ENCODE measurements at places on chromosomes 4 and X.
A peak's percentile ranks its signal among the peaks of the same experiment; 100 is the strongest.

- DNase-seq: no peak
Measured at GRCh38 chrX:40040686-40041461, 56.9 kb downstream of the BCOR start.

DNA sequence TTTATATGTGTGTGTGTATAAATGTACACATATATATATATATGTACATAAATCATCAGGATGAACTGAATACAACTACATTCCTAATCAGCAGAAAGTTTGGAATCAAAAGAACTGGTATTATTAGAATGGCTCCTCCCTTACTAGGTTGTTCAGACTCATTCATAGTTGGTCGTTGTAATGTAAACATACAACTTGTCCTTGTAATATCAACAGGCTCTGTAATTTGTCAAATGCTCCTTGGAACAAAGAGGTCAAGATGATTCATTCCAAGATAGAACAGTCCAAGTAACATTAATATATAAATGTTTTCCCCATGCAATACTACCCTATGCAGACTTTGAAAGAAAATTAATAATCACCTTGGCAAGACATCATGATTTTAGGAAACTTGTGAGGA, 351.4 kb upstream of the SMIM31 start:
- DNase-seq: no peak

DNA sequence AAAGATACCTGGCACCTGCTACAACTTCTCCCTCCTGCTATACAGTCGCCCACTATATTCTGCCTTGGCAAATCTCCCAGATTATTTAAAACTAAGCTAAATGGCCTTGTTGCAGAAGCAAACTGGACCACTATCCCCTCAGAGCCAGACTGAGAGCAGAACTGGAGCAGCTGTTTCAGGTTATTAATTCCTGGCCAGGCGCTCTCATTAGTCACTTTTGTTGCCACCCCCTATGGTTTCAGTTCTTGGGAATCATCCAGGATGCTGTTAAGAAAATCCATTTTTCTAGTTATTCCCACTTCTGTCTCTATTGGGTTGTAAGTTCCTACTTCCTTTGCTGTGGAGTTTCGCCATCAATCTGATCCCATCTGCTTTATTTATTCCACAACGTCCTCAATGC, 30.1 kb downstream of the ADGRA3 start:
- DNase-seq: peak; percentile 76

DNA sequence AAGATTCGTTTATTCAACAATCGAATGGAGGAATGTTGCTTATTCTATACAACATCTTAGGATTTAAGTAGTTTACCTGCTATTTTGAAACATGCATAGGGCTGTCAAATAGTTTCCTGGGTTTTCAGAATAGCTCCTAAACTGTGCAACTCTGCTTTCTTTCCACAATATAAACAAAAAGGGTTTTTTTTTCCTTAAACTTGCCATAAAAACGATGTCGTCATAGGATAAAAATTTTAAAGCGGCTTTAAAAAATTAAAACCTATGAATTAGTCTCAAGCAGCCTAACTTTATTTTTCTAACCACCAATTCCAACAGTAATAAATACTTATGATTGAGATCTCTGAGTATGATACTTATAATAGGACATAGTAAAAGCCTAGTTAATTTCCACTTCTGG, 21.6 kb upstream of the STIM2 start:
- DNase-seq: no peak

GRCh38 chr4:11111876-11112275, 316.8 kb downstream of the HS3ST1 start:
- DNase-seq: no peak

DNA sequence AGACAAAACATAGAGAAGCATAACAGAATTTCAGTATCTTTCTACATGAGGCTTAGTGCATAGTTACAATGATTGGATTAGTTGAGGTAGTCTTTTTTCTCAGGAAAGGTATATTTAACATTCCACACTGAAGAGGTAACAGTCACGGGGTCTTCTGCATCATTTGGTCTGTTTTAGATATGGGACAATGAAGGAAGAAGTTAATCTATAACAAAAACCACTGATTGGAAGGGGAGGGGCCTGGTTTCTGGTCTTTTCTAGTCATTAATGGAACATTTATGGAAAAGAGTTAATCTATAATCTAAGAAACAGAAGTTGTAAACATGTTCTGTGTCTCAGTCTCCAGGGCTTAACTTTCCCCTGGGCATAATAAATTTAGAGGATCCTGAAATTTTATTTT, 37.3 kb upstream of the HPSE start:
- no peak for DNase-seq
